Stimulated activated CD4-positive, alpha-beta T cell treated with anti-CD3 and anti-CD28 coated beads, Interleukin-2, amount 100 ng/mL, for 48 hours (primary cell): ENCODE measurements at places on chromosomes 3 and 15.

DNA sequence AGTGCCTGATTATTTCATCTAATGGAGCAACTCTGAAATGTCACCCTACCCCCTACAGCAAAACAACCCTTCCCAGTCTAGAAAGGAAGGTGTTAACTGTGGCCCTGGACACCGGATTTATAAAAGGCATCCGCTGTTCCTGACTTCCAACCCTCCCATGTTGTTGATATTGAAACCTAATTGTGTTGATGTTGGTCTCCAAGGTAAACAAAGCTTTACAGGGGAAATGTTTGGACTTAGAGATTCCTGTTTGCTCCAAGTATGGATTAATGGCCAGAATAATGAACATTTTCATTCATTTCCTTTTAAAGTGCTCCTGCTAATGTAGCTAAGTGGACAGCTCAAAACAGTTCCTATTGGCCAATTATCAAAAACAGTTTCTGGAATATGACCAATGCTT lies 19.4 kb upstream of the LMCD1 start:
- DNase-seq = no peak

DNA sequence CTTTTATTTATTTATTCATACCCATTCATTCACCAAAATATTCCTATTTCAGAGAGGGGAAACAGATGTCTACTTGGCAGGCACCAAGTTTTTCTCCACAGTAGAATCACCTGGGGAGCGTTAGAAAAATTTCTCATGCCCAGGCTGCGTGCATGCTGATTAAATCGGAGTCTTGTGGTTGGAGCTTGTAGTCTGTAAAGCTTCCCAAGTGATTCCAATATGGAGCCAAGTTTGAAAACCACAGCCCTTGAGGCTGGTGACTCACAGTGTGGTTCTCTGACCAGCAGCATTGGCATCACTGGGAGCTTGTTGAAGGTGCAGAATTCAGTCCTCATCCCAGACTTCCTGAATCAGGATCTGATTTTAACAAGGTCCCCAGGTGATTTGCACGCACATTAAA lies 49.7 kb downstream of the PDHB start:
- no peak for DNase-seq

DNA sequence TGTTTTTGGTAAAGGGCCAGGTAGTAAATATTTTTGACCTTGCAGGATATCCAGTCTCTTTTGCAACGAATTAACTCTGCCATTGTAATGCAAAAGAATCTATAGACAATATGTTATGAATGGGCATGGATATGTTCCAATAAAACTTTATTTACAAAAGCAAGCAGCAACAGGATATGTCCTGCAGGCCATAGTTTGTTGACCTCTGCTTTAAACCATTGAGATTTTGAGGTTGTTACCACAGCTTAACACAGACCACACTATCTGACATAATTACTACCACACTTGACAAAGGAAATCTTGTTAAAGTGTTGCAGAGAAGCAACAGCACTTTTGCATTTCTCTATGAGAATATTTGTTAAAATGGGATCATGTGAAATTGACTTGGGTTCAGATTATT lies 349.3 kb downstream of the ERC2 start:
- DNase-seq = no peak

DNA sequence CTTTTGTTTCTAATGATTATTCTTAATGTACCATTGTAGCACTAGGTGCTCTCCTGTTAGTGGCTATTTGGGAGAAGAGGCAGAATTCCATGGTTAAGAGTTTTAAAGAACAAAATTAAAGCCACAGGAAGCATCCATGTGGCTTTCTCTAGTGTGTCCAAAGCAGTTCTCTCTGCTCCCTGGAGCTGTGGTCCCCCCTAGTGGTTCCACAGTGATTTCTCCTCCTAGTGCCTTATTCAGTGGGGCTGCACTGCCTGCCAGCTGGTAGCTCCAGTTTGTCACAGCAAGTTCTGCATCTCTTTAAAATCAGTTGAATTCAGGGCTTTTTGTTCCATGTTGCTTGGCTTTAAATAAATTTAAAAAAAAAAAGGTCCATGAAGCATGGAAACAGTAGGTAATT lies 39.6 kb upstream of the FAM98B start:
- DNase-seq = no peak

DNA sequence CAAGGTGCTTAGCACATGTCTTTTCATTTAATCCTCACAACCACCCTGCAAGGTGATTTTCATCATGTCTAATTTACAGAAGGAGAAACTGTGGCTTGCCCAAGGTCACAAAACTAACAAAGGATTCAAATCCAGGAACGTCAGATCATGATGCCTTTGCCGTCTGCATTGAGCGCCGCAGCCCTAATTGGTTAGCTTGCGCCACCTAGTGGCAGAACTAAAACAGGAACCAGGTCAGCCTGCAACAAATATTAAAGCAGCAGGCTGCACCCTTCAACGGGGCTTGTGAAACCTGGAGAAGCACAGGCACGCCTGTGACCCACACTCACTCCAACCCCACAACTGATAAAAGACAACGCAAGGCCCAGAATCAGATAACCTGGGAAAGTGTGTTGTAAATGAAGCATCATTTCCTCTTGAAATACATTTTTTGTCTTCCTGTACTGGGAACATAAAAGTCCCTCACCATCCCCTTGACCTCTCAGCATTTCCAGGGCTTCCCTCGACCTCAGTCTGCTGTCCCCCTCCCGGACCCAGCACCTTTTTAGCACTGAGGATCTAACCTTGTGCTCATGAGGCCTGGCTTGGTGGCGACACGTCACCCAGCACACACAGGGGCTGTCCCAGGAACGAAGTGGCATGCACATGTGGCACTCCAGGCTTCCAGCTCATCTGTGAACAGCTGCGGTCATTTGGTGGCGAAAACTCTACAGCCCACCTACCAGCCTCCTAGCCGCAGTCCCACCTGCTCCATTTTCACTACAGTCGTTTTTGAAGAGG lies 17.3 kb downstream of the DPH3 start:
- peak; percentile 78 for DNase-seq

DNA sequence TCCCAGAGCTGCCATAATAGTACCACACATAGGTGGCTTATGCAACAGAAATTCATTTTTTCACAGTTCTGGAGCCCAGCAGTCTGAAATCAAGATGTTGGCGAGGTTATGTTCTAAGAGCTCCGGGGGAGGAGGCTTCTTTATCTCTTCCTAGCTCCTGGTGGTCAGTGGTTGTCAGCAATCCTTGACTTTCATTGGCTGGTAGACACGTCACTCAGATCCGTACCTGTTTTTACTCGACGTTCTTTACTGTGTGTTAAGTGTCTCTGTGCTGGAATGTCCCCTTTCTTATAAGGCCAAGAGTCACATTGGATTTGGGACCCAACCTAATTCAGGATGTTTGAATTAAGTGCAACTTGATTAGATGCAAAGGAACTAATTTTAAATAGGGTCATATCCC lies 218.5 kb upstream of the CNTN3 start:
- DNase-seq = no peak

DNA sequence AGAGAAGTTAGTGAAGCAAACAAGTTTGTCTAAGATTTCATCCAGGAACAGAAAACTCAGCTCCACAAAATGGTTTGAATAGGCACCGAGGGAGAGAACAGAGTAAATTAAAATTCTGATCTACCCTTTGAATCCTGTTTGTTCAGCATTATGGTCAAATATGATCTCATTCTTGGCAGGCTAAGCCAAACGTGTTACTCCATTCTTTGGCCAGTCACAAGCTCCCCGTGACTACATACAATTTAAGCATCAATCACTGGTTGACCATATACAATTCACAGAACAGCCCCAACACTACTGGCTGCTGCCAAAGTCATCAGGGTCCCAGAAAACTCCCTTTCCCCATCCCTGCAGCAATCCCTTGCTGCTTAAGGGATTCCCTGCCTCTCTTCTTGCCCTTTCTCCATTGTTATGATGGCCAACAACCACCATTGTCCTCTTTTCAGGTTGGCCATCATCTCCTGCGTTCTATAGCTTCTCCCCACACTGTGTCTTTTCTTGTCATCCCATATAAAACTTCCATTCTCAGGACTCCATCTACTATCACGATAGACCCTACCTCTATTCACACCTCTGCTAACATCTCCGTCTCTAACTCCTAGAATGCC lies 46.3 kb downstream of the GOLIM4 start:
- DNase-seq = no peak

GRCh38 chr15:79640206-79640605 lies 208.1 kb downstream of the MINAR1 start:
- no peak for DNase-seq

DNA sequence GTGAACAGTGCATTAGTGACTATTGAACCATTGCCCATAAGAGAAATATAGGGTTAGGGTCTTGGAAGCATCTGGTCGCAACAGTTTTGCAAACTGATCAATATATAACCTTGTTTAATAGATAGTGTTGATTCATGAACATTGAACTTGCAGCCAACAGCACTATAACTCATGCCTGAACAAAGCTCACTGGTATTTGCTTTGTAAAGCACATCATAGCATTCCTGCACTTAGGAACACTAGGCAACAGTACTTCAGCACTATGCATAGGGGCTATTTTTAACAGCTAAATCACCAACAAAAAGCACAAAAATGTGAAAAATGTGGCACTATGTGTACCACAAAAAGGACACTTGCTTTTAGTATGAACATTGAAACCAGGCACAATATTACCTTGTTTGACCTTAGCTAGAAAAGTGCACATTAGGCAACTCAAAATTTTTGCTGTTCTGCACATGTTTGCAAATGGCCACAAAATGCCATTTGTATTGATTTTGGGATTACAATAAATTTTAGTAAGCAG lies 68.0 kb downstream of the OXNAD1 start:
- no peak for DNase-seq

DNA sequence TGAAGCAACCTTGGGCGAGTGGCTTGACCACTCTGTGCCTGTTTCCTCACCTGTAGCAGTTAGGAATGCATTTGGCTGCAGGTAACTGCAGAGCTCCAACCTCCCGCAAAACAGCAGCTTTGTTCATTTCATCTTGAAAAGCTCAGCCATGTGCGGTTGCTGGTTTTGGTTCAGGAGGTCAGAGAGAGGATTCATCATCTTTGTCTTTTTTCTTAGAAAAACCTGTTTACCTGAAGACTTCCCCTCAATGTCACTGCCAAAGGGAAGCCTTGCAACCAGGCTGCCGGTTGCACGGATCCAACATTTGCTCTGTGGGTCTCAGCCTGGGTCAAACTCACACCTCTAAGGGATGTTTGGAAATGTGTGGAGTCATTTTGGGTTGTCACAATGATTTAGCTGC lies 16.4 kb upstream of the FURIN start:
- DNase-seq = no peak

GRCh38 chr3:1017870-1018269 lies 75.0 kb upstream of the CNTN6 start:
- no peak for DNase-seq

- DNase-seq = no peak
These were observed 59.5 kb downstream of the ZNF609 start for GRCh38 chr15:64519897-64520296.

- DNase-seq = no peak
These were observed 70.4 kb downstream of the KLF13 start for GRCh38 chr15:31396881-31397560.

DNA sequence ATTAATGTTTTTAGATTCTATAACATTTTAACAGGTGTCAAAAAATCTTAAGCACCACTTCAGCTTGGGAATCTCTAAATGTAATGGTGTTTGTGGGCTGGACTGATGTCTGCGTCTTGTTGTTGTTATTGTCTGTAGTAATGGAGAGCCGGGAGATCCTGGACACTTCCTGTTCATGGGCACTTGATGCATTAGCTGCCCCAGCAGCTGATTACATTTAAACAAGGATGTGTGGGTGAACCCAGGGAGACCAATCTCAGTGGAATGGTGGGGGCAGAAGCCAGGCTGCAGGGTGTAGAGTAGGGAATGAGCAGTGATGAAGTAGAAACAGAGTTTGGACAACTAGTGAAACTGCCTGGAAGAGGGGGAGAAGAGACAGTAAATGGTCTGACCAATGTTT lies 7.8 kb downstream of the CCR5AS start:
- DNase-seq = no peak
